ENCODE measurements at places on chromosomes 12 and 14.

- no peak for ATAC-seq
Observed at GRCh38 chr14:91012045-91012444, 48.4 kb downstream of the RPS6KA5 start.

DNA sequence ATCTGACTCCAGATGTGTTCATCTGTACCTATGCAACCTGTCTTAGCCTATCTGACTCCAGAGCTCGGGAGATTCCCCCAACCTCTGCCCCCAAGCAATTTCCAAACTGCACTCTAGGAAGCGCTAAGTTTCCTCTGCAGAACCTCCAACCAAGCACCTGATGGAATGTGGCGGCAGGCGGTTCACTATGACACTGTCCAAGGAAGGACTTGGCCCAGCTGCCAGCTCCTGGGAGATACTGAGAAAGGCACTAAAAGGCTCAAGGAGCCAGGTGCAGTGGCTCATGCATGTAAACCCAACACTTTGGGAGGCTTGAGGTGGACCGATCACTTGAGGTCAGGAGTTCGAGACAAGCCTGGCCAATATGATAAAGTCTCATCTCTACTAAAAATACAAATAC, 244.0 kb downstream of the BCL11B start:
- no peak for ATAC-seq

DNA sequence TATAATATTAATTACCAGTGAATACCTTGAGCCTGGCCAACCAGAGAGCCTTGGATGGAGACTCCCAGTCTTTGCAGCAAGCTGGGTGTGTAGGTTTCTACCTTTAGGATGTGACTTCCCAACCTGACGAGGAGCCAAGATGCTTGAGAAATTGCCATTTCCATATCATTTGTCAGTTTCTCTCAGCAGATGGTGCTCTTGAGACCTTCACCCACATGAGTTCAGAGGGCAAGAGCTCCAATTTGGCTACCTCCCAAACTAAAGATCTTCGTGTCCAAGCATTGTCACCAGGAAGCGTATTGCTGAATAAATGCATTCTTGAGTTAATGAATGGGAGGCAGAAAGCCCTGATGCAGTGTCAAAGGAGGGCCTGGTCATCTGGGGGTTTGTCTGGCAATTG, 106.4 kb upstream of the TBX5 start:
- ATAC-seq, result no peak

GRCh38 chr12:113092607-113093408, 36.3 kb downstream of the DTX1 start:
- ATAC-seq, result peak; percentile 79

DNA sequence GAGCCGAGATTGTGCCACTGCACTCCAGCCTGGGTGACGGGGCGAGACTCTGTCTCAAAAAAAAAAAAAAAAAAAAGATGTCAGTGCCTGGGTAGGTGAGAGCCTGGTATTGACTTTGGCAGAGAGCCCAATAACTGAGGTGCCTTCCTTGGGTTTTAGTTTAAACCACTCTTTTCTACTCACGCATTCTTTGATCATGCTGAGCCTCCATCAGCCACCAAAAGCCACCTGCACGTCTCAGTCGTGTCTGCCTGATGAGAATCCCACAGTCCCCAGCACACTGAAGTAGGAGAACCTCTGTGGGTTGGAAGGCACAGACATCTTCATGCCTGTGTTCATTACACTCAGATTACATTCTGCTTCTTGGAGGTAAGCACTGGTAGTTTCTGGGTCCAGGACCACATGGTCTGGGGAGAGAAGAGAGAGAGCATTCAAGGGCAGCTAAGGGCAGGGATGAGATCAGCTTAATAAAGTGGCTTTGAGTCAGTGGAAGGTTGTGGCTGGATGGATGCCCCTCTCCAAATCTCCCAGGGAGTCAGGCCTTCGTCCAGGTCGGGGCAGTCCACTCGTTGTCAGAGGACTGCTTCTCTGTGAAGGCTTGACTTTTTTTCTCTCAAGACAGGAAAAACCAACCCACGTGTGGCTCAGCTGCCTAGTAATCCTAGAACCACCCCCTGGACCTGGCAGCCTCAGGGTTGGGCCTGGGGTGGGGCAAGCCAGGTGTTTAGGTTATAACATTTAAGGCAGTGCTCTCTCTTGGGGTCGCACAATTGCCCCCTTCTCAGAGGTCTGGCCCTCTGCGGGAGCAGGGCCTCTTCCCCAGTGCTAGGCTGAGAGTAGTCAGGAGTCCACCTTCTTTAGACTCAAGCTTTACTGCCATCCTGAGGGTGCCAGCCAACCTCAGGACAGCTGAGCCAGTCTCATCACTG, 32.6 kb upstream of the MAX start:
- no peak for ATAC-seq

DNA sequence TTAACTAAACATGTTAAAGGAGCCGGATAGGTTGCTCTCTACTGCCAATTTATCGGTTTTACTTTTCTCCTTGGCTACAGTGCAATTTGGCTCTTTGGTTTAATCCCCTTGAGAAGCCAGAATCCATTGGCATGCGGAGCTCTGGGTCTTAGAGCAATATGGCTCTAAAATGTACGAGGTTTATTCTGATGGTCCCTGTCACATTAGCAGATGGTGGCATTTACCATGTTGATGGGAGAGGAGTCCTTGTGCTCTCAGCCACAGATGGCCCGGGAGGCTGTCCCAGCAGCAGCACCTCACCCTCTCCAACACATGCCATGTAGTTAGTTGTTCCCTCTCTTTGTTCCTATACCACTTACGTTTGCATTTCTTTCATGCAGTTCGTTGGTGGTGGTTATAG, 179.7 kb downstream of the RGS6 start:
- ATAC-seq, result no peak

DNA sequence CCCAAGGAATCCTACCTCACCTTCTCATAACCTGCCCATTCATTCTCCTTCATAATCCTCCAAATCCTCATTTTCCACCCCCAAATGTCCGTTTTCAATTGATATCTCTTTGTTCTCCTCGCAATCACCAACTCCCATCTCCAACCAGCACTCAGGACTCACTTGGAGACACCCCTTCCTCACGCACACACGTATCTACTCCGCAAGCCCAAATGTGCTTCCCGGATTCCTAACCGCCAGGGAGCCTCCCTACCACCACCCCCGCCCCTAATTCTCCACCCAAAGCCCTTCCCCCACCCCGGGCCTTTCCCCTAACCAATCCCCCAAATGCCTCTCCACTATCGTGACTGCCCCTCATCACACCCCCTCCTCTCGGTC, 304 bp downstream of the KCTD10 start:
- ATAC-seq, result peak; percentile 38

DNA sequence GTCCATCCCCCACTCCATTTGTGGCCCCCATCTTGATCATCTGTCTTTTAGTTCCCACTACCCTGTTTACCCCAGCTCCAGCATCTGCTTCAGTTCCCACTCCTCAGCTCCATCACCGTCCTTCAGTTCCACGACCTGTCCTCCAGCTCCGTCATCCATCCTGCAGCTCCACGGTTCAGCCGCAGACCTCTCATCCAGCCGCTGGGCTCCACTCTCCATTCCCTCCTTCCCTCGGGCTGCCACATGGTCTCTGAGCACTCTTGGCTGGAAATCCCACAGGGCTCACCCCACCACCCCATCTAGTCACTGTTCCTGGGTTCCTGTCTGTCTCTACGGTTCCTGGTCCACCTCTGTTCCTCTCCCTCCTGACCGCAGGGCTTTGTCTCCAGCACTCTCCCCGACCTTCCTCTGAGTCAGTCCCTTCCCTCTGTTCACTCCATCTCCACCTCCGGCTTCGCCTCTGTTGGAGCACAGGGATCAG, 3.3 kb upstream of the P3H3 start:
- no peak for ATAC-seq

- ATAC-seq, result no peak
Observed at GRCh38 chr14:91851563-91851962, 15.8 kb downstream of the TC2N start.

DNA sequence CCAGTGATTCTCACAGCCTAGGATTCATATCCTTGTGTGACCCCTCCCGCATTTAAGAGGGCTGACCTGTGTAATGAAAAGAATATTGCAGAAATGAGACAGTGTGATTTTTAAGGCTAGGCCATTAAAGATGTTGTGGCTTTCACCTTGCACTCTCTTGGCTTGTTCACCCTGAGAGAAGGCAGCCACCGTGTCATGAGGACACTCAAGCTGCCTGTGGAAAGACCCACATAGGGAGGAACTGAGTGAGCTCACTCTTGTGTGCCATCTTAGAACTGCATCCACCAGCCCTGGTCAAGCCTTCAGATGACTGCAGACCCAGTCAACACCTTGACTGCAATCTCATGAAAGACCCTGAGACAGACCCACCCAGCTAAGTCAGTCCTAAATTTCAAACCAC, 46.3 kb upstream of the TMPO start:
- ATAC-seq, result no peak

- ATAC-seq, result peak; percentile 61
Observed at GRCh38 chr14:72904840-72905561, 11.1 kb upstream of the DPF3 start.

DNA sequence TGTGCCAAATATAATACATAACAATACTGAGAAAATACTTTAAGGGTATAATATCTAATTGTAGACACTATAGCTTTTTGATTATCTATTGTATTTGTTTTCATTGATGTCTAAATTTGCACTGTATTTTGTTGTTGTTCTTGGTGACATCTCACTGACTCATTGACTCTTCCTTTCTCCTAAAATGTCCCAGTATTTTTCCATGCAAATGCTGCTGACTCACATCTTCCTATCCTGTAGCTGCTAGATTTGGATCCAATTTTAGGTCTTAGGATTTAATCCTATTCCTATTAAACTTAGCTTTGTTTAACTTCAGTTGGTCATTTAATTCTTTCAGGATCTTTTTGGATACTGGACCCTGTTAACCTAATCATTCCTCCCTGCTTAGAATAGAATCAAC, 148.5 kb downstream of the TMTC2 start:
- no peak for ATAC-seq

GRCh38 chr14:105085766-105086165, 20.5 kb upstream of the GPR132 start:
- ATAC-seq, result no peak

DNA sequence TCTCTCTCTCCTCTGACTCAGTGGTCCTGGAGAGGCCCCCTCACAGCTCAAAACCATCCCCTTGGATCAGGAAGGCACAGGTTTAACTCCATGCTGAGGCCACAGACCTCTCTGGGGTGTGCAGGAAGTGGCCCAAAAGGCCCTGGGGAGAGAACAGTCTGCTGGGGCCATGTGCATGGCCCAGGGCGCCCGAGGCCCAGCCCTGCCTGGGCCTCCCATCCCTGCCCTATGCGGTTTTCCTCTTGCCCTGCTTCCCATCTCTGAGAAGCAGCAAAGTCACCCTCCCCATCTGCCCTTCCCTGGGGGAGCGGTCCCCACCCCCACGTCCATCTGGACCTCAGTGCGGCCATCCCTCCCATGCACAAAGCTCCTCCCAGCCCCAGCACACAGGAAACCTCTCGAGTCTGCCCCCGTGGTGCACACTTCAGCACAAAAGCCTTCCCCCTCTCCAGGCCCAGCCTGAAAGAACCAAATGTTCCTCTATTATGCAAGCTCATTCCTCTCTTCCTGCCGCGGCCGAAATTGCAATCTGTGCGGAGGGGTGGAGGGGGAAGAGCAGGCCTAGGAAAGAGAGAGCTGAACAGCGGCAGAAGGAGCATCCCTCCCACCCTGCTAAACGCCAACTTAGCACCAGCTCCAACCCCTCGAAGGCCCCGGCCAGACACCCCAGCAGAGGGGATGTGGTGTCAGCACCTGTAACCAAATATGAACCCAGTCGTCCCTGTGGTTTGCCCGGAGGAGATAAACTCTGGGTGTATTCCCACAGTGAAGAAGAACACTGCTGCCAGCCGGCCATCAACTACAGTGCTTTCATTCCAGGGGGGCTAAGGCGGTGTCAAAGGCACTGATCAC, 108.5 kb downstream of the SCARB1 start:
- ATAC-seq, result peak; percentile 76

DNA sequence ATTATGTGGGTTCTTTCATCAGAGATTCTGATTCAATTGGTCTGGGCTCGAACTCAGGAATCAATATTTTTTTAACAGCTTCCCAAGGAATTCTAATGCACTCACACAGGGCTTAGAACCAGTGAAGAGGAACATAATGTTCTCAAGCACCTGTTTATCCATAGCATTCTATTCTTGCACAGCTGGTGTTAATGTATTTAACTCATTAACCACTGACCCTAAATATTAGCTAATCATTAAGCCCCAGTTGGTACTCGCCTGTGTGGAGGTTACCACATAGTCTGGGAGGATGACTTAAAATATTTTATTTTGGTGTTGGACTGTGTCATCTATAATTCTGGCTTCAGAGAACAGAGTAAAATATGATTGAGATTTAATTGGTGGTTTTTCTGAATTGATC, 45.3 kb downstream of the LRP6 start:
- ATAC-seq, result peak; percentile 50

GRCh38 chr14:91380610-91381371, 36.8 kb downstream of the CCDC88C start:
- ATAC-seq, result peak; percentile 83

GRCh38 chr12:71092290-71092689, 65.5 kb downstream of the TSPAN8 start:
- no peak for ATAC-seq

DNA sequence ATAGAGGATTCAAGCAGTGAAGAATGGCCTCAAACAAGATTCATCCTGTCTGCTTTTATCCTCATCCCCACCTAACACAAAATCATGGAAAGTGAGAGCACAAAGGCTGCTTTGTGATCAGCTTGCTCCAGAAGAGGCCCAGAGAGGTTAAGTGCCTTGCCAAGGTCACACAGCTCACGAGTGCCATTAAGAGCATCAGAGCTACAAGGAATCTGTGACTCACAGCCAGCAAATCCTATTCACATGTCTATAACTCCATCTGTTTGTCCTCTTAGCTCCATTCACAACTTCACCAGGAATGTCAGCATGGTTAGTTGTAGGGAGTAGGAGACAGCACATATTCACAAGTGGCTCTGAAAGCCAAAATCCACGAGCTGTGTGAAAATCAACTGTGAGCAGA, 79.8 kb downstream of the TTC9 start:
- ATAC-seq, result no peak

- no peak for ATAC-seq
Observed at GRCh38 chr12:103455020-103455763, 40.6 kb downstream of the C12orf42 start.
